ENCODE measurements at places on chromosomes 4 and X.

DNA sequence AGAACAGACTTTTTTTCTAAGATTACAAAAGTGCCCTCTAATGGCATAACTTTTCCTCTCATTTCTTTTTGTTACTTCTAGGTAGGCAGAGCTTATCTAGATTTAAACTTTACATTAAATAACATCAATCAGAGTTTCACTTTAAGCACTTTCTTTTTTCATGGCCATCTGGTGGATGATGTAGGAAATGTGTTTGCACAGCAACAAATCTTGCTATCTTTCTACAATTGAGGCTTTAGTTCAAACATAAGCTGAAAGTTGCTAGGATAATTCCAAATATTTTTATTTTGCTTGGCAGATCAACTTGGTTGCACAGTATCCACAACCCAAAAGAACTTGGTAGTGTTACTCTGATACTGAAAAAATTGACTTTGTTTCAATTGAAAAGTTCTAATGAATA is 22.0 kb downstream of the NDNF start:
- no peak for DNase-seq

DNA sequence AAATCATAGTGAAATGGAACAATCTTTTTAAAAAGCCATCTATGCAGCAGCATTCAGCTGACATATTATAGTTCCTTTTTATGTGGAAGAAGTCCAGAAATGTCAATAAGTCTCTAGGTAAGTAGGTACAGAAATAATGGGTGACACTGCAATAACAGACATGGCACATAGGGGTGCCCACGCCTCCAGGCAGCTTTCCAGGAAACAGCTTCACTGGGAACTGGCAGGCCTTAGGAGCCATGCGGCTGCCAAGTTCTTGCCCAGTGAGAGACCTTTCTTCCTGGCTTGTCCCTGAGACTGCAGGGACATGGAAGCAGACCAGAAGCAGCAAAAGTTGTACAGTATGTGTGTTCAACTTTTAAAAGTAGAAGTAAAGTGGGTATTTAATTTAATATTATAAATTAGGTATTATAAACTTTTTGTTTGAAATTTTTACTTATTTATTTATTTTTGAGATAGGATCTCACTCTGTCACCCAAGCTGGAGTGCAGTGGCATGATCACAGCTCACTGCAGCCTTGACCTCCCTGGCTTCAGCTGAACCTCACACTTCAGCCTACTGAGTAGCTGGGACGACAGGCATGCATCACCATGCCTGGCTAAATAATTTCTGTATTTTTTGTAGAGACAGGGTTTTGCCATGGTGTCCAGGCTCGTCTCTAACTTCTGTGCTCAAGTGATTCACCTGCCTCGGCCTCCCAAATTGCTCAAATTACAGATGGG is 12.1 kb upstream of the ETNPPL start:
- DNase-seq = no peak

DNA sequence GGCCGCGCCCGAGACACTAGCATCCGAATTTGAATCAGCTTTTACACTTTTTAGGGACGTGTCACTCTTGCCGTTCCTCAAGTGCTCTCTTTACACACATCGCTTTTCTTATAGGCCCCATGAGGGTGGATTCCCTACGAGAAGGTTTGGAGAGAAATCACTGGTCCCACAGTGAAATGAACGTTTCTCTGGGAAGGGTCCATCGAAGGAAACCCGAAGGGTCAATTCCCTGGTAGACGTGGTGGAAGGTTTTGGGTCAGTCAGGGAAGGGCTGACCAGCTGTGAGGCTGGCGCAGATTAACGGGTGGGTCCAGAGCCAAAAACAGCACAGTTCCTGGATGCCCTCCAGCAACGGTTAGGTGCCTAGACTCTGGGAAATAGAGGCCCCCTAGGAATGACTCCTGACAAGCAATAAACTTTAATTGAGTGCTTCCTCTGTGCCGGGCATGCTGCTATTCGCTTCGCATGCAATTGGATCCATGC is 35.9 kb downstream of the ETDC start:
- DNase-seq = no peak

- DNase-seq = no peak
Observed at GRCh38 chr4:84940960-84941359, 25.5 kb downstream of the WDFY3 start.

DNA sequence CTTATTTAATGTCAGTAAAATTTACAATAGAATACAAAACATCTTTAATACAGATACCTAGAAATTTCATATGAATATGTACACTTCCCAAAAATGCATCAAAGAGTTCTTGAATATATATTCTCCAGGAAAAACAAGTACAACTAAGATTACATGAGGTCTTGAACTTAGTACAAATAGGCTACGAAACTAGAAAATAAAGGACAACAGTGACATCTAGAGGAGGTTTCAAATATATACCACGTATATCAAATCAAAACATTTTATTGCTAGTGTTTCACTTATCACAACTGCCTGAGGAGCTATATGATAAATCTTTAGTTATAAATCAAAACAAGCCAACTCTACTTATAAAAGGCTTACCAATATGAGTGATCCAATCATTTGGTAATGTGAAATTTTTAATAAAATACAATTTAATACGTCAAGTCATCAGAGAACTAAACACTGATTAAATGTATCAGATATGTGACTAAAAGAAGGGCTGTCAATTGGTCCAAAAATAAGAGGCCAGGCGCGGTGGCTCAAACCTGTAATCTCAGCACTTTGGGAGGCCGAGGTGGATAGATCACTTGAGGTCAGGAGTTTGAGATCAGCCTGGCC is 36.6 kb downstream of the ANAPC10 start:
- no peak for DNase-seq

DNA sequence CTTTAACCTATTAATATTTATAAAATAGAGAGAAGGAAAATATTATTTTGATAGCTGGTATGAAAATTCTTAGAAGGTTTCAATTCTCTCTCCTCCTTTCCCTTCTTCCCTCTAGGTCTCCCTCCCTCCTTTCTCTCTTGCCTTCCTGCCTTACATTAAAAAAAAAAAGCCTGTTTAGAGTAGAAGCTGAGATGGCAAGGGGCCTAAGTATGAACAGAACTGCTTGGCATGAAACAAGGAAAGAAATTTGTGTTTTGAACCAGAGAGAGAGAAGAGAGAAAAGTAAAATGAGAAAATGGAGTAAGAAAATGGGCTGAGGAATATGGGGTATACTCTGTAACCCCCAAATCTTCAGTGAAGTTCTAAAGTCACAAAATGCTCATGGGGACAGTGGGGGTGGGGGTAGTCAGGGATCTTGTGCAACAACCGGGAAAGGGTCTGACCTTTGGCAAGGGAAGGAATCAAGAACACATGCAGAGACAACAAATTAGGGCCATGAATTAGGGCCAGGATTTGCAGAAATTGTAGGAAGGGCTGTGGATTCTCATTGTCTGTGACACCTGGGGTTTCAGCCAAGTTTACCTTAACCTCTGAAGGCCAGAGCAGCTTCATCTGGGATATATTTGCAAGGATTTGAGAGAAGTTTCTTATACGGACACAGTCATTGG is 30.6 kb downstream of the SUPT20HL2 start:
- DNase-seq = no peak

GRCh38 chr4:13108096-13108495 is 376.0 kb downstream of the RAB28 start:
- DNase-seq = no peak

DNA sequence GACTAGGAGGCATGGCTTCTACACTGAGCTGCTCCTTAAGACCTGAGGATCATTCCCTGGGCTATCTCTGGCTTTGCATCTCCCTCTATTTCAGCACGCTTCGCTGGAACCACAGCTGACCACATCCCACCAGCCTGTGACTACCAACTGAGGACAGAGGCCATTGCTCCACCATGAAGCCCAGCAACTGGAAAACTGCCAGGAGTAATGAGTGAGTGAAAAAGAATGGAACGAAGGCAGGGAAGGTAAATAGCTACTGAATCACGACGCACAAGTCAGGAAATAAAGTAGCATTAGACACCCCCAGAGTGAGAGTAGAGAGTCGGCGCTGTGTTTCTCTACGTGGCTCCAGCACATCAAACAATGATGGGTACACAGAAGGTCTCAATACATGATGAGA is 314.7 kb downstream of the LDB2 start:
- DNase-seq = no peak

DNA sequence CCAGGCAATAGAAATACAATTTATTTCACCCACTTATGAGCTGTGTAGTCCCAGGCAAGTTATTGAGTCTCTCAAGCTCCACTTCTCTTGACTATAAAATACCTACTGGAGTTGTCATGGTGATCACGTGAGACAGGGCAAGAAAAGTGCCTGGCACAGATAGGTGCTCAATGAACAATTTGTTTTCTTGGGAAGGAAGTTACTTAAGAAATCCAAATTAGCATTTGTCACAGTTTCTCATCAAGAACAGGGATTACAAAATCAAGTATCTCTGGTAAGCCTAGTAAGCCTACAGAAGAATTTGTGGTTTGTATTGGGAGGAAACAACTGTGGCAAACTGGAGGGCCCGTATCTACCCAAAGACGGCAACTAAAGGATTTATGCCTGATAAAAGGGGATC is 37.5 kb upstream of the RASGEF1B start:
- no peak for DNase-seq

- no peak for DNase-seq
Observed at GRCh38 chrX:48720577-48721250, 24.2 kb downstream of the SUV39H1 start.

DNA sequence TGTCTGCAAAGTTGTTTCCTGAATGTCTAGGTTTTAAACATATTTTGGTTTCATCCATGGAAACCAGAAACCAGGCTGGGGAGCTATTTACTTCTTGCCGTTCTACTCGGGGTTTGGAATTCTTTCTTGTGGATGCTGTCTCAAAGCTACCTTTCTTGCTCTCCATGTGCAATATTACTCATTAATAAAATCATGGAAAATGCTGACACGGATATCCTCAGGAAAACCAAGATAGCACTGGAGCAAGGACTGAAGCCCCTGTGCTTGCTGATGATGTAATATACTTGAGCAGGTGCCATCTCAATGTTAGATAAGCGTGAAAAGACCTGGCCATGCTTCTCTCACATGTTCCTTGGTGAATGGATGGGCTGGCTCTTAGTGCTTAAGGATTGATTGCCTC is 41.5 kb upstream of the HPF1 start:
- DNase-seq = no peak

- no peak for DNase-seq
Observed at GRCh38 chr4:20572976-20573375, 127.3 kb upstream of the PACRGL start.

- DNase-seq = no peak
Observed at GRCh38 chr4:142845293-142846107, 601 bp downstream of the INPP4B start.

- no peak for DNase-seq
Observed at GRCh38 chr4:172996571-172997216, 171.9 kb upstream of the GALNT7 start.

DNA sequence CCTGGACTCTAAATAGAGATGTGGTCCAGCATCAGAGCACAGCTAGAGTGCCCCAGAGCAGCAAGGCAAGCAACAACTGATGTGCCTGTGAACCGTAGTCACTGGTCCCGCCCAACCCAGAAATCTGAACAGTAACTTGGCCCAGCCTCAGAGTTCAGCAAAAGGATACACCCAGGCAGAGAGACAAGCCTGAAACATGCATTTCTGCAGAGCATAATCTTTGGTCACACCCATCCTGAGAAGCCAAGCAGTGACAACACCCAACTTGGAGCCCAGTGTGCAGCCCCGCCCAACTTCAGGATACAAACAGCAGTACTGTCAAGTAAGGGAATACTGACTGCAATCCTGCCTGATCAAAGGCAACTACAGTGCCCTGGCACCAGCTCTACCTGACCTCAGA is 78.9 kb downstream of the CCDC160 start:
- no peak for DNase-seq

- DNase-seq = no peak
Observed at GRCh38 chrX:130836447-130836846, 66.6 kb downstream of the ENOX2 start.

DNA sequence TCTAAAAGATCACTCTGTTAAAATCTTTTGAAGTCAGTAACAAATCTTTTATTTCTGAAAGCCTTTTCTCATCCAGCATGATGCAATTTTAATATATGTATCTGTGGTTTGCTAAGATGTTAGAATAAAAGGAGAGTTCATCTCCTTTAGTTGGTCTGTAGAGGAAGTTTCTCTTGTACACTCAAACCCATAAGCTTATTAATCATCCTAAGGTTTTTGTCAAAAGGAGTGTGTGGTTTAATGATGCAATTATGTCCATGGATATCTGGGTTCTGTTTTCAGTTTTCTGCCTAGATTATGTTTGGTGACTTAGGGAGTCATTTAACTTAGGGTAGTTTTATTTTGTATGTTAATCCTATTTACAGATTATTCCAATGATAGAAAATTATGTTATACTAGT is 52.1 kb upstream of the NDST4 start:
- no peak for DNase-seq

DNA sequence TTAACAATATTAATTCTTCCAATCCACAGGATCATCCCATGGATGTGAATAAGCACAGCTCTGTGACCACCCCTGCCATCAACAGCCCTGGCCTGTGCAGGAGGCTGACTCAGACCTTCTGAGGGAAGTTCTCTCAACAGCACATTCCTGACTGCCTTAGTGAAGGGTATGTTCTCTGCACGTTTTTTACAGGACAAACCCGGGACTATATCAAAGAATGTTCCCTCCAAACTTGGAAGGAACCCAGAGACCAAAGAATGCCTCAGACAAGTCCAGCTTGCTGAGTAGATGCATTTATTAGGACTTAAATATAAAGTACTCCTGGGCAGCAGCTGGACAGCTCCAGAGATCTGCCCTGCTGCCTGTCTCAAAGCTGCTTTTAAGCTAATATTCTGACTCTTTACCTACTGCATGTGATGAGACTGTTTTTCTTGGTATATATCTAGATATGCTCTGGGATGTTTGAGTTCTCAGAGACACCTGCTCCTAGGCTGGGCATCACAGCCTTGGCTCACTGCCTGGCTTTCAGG is 1127.8 kb upstream of the PRKX start:
- DNase-seq = no peak

GRCh38 chr4:1026115-1026514 is 14.7 kb downstream of the FGFRL1 start:
- no peak for DNase-seq

- no peak for DNase-seq
Observed at GRCh38 chr4:77699731-77700210, 94.2 kb downstream of the CXCL13 start.

- DNase-seq = no peak
Observed at GRCh38 chr4:111775556-111776297, 369.5 kb upstream of the FAM241A start.

DNA sequence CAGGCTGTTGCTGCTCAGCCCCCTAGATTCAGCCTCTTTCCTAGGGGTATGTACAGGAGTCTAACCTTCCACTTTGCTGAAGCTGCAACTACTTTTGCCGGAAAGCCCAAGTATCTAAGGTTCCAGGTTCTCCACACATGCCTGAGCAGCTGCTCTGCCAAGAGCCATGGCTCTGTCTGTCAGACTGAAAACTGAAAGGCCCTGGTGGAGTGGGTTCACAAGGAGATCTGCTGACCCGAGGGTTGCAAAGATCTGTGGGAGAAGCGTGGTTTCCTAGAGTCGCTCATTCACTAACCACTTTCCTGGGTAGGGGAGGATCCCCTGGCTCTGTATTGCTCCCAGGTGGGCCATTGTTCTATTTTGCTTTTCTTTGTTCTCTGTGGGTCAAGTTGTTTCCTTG is 6.0 kb upstream of the PNMA6F start:
- no peak for DNase-seq

- DNase-seq = no peak
Observed at GRCh38 chrX:7390441-7390840, 242.5 kb upstream of the PUDP start.

GRCh38 chr4:95118497-95118896 is 360.7 kb downstream of the BMPR1B start:
- DNase-seq = no peak

GRCh38 chr4:6819295-6819694 is 36.8 kb downstream of the KIAA0232 start:
- no peak for DNase-seq

All from stimulated activated CD4-positive, alpha-beta T cell treated with anti-CD3 and anti-CD28 coated beads, Interleukin-1b, Interleukin-23, amount 100 ng/mL, for 1 hour (primary cell).